ENCODE measurements at places on chromosomes 16 and 17.

DNA sequence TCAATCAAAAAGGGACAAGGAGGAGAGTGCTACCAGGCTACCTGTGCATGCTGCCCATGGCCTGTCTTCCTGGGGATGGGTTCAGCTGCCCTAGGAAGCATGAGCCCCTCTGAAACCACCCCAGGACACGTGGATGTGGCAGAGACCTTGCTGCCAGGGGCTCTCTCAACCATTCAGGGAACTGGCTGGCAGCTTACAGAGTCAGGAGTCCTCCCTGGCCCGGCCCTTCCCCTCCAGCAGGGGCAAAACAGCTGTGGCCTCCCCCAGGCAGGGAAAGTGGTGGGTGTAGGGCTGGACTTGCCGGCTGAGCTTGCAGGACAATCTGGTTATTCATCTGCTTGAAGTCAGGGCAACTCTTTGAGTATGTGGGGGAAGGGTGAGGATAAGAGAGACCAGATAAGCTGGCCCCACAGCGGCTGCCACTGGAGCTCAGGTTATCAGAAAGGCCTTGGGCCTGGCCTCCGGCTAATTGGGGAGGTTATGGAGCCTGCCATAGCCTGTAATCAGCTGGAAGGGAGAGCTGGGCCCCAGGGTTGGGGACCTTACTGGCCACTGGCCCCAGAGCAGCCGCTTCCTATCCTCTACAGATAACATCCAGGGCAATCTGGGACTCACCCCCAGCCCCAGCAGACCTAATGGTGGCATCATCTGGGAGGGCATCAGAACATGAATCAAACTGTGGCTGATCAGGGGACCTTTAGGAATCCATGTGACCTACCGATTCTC, 5.6 kb upstream of the TBX2 start:
- no peak for DNase-seq

DNA sequence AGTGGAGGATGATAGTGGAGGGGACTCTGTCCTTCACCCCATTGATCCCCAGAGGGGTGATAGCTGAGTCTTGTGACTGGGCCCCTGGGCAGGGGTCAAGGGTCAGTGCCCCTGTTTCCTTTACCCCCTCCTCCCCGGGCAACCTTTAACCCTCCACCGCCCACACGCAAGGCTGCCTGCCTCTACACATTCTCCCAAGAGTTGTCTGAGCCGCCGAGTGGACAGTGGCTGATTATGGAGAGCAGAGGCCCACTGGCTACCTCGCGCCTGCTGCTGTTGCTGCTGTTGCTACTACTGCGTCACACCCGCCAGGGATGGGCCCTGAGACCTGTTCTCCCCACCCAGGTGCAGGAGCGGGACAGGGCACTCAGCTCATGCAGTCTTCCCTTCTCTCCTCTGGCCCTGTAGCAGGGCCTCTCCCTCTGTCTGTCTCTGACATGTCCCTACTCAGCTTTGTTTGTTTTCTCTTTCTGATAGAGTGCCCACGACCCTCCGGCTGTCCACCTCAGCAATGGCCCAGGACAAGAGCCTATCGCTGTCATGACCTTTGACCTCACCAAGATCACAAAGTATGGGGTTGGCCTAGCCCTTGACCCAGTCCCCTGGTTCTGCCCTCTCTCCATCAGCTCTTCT, at the start of gene SHBG:
Gene SHBG (plus strand): TSS at position 197 of the 633 bp plus-strand sequence. CDS start 38 bp downstream, at position 235.
- no peak for DNase-seq

DNA sequence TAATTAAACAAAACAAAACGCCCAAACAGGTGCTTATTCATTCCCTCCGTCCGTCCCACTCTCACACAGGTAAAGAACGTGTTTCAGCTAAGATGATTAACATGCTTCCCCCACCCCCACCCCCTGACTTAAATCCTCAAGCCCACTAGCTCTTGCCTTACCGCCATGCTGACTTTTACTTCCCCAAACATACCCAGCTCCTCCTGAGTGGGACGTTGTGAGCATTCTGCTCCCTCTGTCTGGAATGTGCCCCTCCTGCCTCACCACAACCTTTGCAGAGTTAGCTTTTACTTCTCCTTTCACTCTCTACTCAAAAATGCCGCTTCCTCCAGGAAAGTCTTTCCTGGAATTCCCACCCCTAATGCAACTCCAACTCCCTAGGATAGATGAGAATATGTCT, 774.0 kb upstream of the RBFOX1 start:
- no peak for DNase-seq

DNA sequence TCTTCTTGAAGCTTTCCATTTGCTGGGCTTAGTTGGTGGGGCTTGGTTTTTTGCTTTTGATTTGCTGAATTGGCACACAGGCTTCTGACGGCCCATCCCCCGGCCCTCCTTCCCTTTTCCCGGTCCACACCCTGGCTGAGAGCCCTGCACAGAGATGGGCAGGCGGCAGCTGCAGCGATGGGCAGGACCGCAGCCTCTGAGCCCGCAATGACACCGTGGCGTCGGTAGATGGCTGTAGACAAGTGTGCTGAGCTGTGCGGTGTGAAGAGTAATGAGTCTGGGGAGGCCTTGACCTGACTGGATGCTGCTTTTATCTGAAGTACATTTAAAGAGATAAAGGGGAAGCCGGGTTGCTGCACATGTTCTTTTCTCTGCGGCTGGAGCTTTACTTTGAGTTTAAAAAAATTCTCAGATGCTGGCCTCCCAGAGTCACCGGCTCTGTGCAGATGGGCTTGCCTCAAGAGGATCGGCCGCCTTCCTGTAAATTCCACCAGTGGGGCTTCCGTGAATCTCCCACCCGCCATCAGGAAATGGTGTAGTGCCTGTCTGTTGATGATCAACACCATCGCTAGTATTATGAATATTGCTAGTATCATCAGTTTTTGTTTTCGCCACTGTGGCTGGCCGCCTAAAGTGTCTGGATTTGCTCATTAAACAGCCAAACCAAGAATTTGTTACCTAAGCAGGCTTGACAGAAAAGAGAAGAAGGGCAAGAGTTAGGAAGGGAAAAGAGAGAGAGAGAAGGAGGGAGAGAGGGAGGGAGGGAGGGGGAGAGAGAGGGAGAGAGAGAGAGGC, 245.6 kb upstream of the RBFOX1 start:
- DNase-seq, result no peak

DNA sequence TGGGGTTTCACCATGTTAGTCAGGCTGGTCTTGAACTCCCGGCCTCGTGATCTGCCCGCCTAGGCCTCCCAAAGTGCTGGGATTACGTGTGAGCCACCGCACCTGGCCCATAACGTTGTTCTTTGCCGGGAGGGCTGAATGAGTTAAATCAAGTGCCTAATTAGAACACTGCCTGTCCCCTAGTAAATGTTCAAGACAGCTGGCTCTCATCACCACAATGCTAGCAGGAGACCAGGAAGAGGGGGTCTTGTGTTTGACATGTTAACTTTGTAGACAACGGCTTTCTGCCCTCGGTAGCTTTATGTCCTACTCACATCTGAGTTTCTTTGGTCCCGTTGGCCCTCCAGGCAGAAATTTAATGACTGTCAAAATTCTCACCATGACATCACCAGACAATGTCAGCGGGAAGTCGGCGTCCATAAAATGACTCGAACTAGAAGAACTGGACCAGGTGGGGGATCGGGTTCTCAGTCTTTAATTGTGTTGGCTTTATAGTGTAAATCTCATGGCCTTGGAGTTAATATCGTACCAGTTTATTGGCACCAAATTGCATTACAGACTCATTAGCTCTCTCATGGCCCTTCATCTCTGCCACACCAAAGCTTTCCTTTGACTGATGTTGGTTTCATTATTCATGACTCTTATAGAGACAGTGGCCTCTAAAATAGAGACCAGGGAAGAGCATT, 11.4 kb upstream of the ITPRIPL2 start:
- DNase-seq, result no peak

DNA sequence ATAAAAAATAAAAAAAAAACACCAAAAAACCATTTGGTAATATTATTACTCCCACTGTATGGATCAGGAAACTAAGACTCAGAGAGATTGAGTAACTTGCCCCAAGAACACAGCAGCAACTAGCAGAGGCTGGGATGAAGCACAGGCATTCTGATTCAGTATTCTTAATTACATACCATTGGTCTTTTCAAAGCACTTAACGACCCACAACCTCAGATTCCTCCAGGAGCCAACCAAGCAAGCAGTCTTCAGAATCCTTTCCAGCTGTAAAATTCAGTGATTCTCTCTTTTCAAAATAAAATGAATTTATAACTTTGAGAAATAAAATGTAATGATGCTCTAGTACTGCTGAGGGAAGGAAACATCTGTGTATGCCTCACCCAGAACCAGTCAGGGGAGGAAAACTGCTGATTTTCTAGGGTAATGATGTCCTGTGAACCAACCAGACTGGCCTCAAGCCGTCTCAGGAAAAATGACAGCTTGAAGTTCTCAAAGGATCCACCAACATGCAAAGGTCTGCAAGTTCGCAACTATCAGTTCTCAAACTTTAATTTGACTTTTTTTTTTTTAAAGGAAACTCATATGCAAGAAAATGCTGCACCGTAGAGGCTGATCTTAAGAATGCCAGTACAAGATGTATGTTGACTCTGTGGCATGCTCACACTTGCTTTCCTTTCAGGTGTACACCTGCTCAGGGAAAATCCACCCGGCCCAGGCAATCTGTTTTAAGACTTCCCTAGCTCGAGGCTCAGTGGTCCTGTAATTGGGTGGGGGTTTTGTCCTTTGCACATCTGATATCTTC, 9.0 kb downstream of the CUEDC1 start:
- peak; percentile 78 for DNase-seq

GRCh38 chr17:77444984-77445759, 304.4 kb downstream of the SEC14L1 start:
- no peak for DNase-seq

DNA sequence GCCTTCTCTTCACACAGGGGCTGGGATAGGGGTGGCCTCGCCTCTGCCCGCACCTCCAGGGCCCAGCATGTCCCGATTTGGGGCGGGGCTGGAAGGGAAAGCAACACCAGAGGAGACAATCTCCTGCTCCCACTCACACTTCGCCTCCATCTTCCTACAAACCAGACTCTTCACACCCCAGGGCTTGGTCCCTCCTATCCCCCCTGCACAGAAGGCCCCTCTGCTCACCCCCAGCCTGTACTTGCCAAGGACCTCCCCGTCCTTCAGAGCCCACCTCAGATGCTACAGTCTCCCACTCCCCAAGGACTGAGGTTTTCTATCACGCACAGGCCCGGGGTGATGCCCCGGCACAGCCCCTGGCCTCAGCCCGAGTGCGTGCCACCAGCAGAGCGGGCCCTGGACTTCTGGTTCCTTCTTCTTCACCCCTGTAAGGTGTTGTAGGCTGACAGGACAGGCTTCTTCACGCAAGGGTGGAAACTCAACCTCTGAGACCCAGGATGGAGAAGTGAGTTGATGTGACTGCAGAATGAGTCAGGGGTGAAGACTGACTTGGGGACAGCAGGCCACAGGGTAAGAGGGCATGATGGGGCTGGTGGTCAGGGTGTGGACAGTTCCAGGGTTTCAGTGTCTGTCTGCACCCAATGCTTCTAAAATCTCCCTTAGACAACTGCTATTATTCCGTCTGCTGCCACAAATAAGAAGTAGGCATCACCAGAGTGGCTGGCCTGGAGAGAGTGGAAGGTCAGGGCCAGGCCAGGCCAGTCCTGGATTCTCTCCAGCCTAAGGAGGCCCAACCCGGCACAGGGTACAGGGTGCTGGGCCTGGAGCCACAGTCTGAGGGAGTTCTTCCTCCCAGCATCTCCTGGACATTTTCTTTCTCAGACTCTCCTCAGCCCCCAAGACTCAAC, 2.5 kb downstream of the ITGAE start:
- no peak for DNase-seq

DNA sequence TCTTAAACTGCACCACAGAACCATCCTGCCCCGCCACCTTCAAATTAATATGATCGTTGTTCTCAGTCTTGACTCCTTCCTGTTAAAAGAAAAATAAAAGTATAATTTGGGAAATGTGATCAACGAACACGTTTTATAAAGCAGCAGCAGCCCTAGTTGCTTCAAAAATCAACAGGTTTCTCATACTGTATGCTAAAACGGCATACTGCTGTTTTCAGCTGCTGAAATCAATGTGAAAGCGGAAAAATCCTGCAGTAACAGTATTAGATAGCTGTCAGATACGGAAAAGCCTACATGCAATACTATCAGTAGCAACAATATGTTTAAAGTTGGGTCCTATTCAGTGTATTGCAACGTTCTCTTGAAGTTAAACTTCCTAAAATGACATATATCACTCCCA, 1.6 kb downstream of the SUMO2 start:
- no peak for DNase-seq

DNA sequence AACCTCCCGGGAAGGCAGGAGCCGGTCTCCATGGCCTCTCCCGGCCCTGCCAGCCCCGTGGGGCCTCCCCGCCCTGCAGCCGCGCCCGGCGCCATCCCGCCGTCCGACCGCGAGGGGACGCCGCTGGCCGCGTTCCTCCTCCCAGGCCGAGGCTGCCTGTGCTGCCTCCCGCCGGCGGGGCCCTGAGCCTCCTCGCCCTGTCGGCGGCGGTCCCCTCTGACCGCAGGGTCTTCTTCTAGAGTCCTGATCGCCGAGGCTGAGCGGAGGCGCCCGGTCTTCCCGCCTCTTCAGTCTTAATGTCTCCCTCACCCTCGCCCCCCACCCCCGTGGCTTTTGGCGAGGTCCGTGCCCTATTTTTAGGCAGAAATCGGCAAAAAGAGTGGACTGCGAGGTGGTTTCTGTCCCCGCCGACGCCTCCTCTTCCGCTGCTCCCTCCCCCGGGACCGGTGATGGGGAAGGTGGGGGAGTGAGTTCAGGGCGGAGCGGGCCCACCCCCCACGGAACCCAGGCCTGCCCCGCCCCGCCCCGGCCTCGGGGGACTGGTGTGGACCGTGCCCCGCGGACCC, 794 bp upstream of the CPNE7 start:
- peak; percentile 41 for DNase-seq

- no peak for DNase-seq
Observed at GRCh38 chr16:14057878-14058382, 13.2 kb upstream of the MRTFB start.

- no peak for DNase-seq
Observed at GRCh38 chr17:36136439-36136838, 32.8 kb downstream of the CCL4 start.
